Lower leg skin (tissue), 4 donors: ENCODE measurements at places on chromosomes 5 and 9.
A peak's percentile ranks its signal among the peaks of the same experiment; 100 is the strongest.

DNA sequence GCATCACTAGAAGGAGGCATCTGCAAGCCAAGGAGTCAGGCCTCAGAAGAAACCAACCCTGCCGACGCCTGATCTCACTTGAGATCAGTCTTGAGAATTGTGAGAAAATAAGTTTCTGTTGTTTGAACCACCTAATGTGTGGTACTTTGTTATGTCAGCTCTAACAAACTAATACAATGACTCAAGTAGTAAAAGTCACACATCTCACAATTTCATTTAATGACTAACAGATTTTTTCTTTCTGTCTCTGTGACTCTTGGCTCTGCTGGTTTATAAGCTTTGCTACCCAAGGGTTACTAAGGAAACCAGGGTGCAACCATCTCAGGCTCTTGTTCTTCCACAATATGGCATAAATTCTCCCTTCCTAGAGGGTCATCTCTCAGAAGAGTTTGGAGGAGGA is 315.8 kb upstream of the GRAMD2B start:
- DNase-seq, result no peak

- no peak for DNase-seq
Observed at GRCh38 chr9:121906074-121906870, 186.8 kb downstream of the TTLL11 start.

DNA sequence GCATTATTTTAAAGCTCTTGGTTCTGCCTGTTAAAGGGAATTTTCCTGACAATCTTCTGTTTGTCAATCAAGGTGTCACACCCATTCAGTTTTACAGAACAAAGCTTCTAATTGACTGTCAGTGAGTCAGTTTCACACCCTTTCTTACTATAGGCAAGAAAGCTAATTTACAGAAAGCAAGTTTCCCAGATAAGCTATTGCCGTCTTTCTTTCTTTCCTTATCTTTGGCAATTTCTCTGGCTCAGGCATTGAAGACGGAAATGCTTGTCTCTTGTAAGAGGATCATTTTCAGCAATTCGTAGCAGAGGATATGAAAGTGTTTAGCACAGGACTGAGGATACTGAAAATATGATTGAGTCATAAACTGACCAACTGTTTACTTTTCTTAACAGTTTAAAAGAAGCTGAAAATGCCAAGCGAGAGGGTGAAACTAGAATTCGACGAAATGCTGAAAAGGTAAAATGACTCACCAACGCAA is 27.0 kb downstream of the SPINK5 start:
- DNase-seq, result no peak

GRCh38 chr9:81594415-81594814 is 94.9 kb downstream of the TLE1 start:
- DNase-seq, result no peak

GRCh38 chr5:127011961-127012644 is 18.3 kb downstream of the MARCHF3 start:
- no peak for DNase-seq

DNA sequence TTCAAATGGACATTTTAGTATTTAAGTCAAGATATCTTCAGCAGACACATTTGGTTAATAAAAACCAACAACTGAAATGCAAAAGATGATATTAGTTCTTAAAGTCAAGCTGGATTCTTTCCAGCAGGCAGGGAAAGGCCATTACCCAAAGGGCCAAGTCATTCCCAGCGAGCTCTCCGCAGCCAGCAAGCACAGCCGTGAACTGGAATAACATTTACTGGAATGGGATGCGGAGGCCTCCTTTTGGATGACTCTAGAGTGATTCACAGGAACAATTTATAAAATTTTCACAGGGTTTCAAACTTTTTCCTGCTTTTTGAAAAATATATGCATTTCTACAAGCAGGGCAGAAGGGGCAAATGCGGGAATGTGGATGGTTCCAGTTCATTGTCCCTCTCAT is 76.6 kb upstream of the DAB2 start:
- DNase-seq, result no peak

DNA sequence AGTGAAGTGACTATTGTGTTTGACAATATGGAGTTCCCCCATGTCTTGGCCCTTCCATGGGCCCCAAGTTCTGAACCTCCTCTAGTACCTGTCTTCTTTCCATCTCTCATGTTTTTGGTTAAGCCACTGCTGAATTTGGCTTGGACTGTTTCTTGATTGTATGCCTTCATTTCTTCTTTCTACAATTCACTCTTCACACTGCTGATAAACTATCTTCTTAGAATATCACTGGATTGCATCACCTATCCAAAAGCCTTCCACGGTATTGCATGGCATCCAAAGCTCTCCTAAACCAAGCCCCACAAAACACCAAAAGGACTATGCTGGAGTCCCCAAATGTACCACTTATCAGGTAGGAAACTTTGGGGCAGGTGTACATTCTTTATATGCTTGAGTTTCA is 4.3 kb upstream of the POC5 start:
- DNase-seq, result no peak

DNA sequence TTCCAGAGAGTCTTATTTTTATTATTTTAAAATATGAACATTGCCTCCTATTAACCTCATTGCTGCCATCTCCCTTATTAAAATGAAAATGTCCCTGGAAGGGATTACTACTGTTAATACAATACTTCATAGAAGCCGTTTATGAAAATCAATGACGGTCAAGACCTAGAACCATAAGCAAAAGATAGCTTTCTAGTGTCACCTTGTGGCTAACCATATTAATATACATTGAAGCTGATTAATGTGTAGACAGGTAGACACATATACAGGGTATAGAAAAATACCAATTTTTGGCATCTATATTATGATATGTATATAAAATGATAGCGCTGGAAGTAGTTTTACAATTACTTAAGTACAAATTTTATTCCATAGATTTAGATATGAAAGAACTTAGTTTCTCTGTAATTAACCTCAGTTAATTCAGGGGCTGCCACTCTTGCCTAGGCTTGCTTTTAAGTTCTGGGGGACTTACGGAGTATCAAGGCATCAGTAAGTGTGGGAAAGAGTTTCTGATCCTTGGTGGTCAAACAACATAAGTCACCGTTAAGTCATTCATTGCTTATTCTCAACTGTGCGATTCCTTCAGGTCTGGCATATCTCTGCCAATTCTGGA is 2.5 kb upstream of the YTHDC2 start:
- no peak for DNase-seq

DNA sequence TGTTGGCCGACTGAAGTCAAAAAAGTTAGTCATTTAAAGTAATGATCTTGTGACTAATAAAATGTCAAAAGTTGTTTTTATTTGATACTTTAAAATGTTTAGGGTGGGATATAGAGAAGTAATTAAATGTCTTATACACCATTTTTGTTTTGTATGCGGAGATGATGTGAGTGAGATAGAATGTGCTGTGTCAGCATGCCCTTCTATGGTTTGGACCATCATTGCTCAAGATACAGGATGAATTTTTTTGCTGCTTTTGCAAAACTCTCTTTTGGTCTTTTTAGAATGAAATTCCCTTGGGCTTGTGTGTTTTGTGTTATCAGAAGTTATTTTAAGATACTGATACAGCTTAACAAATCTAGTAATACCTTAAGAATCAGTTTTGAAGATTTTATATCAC is 12.5 kb downstream of the SRFBP1 start:
- no peak for DNase-seq

DNA sequence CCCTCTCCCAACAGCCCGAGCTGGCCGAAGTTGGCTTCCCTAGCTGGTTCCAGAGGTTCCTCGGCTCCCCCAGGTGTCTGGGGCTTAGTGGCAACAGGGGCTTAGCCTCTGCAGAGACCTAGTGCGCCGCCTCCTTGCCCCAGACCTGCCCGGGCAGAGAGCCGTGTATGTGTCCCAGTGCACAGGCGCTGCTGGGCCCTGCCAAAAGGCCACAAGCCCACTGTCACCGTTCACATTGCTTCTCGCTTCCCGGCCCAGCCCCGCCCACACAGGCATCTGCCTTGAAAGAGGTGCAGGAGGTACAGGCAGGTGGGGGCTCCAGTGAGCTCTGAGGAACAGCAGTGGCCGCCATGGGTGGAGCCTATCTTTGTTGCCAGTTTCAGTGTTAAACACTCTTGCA is 2.5 kb upstream of the CACFD1 start:
- DNase-seq, result no peak

DNA sequence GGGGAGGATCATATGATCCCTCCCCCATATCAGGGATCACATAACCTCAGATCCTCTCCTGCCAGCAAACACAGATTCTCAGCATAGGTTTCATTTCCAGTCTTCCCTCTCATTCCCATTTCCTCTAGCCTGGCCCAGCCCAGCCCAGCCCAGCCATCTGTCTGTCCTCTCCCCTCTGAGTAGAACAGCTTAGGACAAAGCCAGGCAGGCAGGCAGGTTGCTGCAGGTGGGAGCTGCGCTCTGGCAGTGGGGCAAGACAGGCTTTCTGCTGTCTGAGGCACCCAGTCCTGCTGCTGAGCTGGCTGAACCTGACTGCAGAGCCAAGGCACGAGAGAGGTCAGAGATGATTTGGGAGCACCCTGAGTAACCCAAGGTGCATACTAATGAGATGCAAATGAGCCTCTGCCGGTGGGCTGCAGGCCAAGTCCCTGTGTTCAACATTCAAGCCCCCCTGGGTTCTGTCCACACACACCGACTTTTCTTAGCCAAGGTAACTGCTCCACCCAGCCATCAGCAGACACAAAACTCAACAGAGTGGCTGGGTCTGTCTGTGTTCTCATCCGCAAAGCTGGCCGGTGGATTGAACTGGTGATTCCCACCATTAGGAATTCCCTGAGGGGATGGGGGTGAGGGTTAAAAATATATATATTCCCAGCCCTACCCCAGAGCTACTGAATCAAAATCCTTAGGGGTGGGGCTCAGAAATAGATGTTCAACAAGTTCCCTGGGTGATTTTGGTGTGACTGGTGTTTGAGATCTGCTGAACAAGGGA is 9.1 kb downstream of the FAT2 start:
- DNase-seq, result peak; percentile 53

- peak; percentile 46 for DNase-seq
Observed at GRCh38 chr5:171614511-171614910, 171.1 kb upstream of the SMIM23 start.

DNA sequence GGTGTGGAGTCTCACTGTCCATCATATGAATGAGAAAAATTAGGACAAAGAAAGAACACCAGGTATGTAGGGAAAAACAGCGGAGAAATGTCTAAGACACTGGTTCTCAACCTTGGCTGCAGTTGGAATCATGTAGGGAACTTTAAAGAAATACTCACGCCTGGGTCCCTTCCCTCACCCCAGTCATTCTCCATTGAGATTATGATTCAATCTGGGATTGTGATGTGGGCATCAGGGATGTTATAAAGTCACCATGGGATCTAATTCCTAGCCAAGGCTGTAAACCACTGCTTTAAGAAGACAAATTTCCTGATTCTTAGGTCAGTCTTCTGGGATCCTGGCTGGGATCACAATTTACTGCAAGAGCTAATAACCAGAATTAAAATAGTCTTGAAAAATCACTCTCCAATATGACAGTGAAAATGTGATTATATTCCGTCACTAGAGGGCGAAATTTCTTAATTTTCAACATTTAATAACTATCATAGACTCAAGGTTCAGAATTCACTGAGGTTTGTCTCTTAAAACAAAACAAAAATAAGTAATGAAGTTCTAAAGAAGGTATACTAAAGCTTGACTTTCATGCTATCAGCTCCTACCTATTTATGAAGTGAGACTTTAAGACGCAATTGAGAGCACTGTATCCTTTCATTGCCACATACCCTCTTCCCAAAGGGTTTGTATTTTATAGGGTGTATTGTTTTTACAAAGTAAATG is 60.5 kb downstream of the GLDC start:
- no peak for DNase-seq

- no peak for DNase-seq
Observed at GRCh38 chr9:99031319-99031718, 73.6 kb upstream of the TGFBR1 start.

DNA sequence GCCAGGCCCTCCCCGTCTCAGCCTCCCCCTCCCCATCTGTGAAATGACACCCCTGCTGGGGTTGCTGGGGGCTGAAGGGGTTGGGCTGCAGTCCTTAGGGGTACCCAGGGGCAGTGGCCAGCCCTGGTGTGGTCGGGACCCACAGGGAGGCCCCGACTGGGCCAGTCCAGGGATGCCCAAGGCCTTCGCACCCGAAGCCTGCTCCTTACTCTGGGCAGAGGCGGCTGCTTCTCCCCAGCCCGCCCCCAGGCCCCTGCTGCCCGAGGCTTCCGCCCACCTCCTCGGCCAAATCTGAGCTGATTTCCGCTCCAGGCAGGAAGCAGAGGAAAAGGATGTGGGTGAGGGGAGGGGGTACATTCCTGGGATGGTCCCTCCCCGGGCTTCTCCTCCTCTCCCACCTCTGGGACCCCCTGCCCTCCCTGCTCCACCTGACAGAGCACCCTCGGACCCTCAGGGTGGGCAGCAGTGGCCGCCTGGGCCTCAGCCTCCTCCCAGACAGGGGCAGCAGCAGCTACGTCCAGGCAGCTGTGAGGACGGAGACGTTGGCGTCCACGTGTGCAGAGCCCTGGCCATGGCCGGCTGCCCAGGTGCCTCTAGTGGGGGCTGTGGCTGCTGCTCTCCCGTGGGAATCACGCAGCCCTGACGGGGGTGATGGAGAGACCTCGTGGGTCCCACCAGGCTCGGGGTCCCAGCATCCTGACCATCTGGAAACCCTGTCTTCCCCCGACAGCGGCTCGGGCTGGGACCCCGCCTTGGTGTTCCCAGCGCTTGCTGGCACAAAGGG is 4.2 kb upstream of the NRARP start:
- DNase-seq, result peak; percentile 84

DNA sequence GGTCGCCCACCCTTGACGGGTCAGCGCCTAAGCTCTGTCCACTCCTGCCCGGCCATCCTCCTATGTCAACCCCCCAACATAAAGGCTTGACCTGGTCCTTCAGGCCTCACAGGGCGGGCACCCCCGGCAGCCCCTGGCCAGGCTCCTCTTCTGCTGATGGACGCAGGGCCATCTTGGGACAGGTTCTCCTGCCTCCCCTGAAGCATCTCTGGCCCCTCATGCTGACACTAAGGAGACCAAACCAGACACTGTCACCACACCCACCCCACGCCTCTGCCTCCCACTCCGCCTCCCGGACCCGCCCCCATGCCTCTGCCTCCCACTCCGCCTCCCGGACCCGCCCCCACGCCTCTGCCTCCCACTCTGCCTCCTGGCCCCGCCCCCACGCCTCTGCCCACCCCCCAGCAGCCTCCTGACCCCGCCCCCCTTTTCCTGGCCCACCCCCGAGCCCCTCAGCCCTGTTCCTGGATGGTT is 6.8 kb downstream of the OBP2A start:
- DNase-seq, result peak; percentile 71

- no peak for DNase-seq
Observed at GRCh38 chr5:128579639-128580038, 41.6 kb upstream of the FBN2 start.
